ENCODE measurements at places on chromosomes 4 and X. TPM values are rescaled to one million over a fixed set of nuclear protein-coding genes. Genes with fewer than 3 reads are reported as not detected.

- no peak for DNase-seq
Measured at GRCh38 chrX:29348288-29348687, 761.0 kb downstream of the IL1RAPL1 start.

GRCh38 chr4:139214039-139214534 is 37.1 kb upstream of the ELF2 start:
- DNase-seq: no peak

- no peak for DNase-seq
Measured at GRCh38 chr4:158850800-158851644, 82.2 kb downstream of the FNIP2 start.

GRCh38 chr4:182448281-182449151 is 205.3 kb downstream of the TENM3 start:
- peak; percentile 59 for DNase-seq

GRCh38 chr4:138941037-138941436 is 74.5 kb upstream of the NOCT start:
- no peak for DNase-seq

The RNF212 gene
- total RNA-seq: 3.4 TPM

The CXCL10 gene
- total RNA-seq: 3.5 TPM

The USP17L22 gene
- not detected for total RNA-seq
